Colonic mucosa (tissue), 4 donors: ENCODE measurements at places on chromosomes 13 and 19. TPM values are rescaled to one million over a fixed set of nuclear protein-coding genes. Genes with fewer than 3 reads are reported as not detected.

DNA sequence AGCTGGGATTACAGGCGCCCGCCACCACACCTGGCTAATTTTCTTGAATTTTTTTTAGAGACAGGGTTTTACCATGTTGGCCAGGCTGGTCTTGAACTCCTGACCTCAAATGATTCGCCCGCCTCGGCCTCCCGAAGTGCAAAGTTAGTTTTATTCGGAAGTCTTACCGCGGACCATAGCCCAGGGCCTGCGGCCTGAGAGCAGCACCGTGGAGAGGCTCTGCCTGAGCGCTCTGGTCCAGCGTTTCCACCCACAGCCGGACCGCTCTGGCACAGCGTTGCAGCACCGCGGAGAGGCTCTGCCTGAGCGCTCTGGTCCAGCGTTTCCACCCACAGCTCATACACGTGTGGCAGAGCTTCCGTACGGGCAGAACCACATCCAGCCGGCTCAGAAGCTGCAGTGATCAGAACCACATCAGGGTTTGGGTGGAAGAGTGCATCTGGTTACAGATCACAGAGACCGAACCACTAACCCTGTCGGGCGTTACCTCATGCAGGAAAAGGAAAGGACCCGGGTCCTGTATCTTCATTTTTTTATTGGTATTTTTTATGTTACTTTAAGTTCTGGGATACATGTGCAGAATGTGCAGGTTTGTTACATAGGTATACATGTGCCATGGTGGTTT lies 102.4 kb upstream of the SOX1 start:
- DNase-seq, result no peak

GRCh38 chr13:34347784-34348573 lies 530.0 kb downstream of the RFC3 start:
- no peak for DNase-seq

ZNF845 gene
- total RNA-seq, result 7.7 TPM

MED4 gene
- 38.8 TPM for total RNA-seq

DNAJC15 gene
- 14.6 TPM for total RNA-seq
